ENCODE measurements at places on chromosomes 3 and 15. TPM values are rescaled to one million over a fixed set of nuclear protein-coding genes. Genes with fewer than 3 reads are reported as not detected.

- DNase-seq = no peak
Observed at GRCh38 chr3:69016901-69017300, 3.4 kb upstream of the EOGT start.

DNA sequence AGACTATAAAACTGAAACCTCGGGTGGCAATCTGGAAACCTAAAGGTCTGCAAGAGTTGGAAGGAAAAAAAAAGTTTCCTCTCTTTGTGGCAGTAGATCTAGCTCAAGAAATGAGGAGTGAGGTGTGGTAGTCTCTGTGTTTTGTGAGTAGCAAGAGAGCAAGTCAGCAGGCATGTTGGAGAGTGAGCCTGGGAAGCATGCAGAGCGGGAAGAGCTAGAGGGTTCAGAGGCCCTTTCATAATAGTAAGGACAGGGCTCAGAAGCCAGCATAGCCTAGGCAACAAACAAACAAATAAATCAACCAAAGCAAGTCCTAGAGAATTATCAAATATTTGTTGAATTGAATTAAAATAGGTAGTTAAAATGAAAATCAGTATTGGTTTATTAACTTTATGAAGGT, 189.7 kb upstream of the CBLB start:
- DNase-seq = no peak

GRCh38 chr3:169758359-169758994, 6.4 kb downstream of the TERC start:
- no peak for DNase-seq

DNA sequence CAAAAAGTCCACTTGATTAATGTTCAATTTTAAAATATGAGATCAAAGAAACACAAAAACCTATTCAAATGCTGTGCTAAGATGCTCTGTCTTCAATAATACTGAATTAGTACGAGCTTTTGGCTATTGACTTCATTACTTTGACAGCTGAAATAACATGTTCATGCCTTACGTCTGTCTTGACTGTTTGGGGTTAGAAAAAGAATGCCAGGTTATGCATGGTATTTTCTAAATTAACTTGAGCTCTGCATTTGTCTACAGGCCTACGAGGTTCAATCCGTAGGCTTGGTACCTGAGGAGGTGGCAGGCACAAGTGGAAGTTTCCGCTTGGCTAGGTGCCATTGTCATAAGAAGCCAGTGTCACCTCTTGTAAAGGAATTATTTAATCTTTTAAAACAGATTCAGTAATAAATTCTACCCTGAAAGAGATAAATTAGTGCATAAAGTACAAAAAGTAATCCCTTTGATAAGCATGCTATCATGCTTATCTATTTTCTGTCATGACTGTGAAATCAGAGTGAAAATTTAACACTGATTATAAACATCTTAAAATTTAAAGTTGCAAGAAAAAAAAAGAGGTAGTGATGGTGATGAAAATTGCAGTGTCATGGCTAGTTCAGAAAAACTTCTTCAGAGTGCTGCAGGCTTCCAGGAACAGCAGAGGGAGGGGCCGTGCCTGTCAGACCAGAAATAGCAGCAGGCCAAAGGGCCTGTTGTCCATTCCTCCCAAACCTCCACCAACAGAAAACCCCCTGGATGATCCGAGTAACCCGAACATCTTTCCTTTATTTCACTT, 115.7 kb downstream of the ARRDC4 start:
- DNase-seq = no peak

GRCh38 chr3:57951066-57951882, 56.9 kb upstream of the FLNB start:
- no peak for DNase-seq

DNA sequence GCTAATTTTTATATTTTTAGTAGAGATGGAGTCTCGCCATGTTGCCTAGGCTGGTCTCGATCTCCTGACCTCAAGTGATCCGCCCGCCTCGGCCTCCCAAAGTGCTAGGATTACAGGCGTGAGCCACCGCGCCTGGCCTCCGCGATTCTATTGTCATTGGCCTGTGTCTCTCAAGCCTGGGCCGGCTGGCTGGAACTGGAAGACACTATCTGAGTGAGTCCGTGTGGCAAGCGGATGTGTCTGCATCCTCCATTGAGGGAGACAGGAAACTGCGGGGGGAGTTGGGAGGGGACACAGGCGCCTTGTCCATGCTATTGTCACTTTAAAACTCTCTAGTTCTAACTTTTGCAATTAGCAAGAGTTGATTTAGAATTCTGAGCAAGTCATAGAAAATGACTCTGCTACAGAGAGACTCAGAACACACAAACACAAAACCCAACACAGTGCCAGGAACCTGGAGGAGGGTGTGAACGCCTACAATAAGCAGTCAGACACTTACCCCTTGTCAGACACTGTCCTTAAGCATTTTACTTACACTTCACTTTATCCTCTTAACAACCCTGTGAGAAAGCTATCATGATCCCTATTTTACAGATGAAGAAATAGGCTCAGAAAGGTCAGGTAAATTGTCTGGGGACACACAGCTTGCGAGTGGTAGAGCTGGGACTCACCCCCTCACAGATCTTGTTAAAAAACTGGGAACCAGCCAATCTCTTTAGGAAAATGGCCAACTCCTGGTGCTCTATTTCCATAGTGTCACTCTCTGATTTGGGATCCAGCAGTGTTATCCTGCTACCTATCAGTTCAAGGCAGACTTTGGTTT, 38.7 kb downstream of the ANP32A start:
- DNase-seq = no peak

DNA sequence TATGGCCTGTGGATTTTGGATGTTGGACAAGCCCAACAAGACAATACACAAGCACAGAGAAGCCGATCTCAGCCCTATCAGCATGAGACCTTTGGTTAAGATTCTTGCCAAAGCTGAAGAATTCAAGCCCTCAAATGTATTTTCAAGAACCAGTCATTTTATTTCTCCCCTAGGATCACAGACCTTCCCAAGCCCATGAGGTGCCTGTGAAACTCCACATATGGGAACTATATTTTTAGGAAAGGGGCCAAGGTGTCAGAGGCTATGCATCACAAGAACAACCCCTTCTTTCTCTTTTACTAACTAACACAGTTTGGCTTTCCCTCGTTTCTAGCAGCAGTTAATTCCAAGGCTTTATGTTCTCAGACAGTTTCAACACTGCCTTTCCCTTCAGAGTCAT, 364.5 kb downstream of the MAGI1 start:
- DNase-seq = no peak

- no peak for DNase-seq
Observed at GRCh38 chr3:99708207-99708745, 69.9 kb downstream of the COL8A1 start.

TJP1 gene
- 94.6 TPM for total RNA-seq

CSTA gene
- 9.1 TPM for total RNA-seq

GOLGA8T gene
- not detected for total RNA-seq

ZNF620 gene
- total RNA-seq = 1.9 TPM

ISLR gene
- 73.3 TPM for total RNA-seq
